ENCODE measurements at places on chromosomes 5 and 9.

DNA sequence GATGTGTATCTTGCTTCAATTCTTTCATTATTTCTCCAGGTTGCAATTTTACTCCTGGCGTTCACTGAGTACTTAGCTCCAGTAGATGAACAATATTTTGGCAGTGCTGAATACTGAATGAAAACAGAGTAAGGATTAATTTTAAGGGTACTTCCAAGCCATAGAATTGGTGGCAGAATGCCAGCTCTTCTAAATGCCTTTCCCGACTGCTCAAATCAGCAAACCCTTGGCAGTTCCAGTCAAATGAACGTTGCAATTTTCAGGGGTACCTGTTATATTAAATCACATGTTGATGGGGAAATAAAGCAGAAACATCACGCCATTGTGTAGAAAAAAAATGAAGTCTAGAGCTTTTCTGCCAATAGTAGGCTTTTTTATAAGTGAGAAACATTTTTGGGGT, 282.4 kb upstream of the RPS23 start:
- no peak for DNase-seq

GRCh38 chr9:71752928-71753327, 15.4 kb downstream of the CEMIP2 start:
- no peak for DNase-seq

- no peak for DNase-seq
Observed at GRCh38 chr5:116834796-116835515, 260.3 kb upstream of the SEMA6A start.

DNA sequence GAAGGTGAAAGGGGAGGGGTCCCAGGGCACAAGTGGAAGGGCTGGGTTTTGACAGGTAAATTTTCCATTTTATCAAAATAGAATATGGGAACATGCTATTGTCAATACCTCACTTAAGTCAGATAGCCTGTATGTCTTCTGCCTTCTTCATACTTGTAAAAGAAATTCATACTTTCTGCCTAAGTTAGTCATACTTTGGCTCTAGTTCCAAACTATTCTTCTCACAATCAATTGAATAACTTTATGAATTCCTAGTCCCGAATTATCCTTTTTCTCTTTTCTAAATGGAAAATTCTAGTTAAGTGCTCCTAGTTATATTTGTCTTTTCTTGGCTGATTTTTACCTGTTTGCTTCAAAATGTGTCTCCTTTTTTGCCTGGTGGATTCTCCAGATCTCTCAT, 271.4 kb downstream of the CSNK1G3 start:
- no peak for DNase-seq

- DNase-seq, result no peak
Observed at GRCh38 chr5:72040513-72040912, 66.8 kb upstream of the MAP1B start.

GRCh38 chr9:12511726-12512125, 181.5 kb upstream of the TYRP1 start:
- DNase-seq, result no peak

- DNase-seq, result no peak
Observed at GRCh38 chr9:138063785-138064184, 186.2 kb downstream of the CACNA1B start.
